ENCODE measurements at places on chromosomes 3 and 15.

GRCh38 chr3:69817988-69818387, 78.7 kb downstream of the MITF start:
- no peak for DNase-seq

DNA sequence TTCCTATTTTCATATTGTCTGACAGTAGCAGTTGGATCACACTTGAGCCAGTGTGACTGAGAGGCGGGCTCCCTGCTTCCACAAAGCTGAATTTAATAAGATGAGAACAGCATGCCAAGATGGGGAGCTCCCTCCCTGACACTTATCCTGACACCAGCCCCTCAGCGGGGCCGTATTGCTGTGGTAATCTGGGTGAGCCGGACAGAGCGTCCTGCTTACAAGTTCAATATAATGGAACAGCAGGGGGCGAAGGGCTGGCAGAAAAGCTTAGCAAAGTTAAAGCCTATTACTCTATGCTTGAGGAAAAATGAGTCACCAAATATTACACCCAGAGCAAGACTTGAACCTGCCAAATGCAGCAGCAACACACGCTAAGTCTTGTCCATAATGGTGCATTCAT, 163.8 kb upstream of the CMC1 start:
- DNase-seq, result no peak

DNA sequence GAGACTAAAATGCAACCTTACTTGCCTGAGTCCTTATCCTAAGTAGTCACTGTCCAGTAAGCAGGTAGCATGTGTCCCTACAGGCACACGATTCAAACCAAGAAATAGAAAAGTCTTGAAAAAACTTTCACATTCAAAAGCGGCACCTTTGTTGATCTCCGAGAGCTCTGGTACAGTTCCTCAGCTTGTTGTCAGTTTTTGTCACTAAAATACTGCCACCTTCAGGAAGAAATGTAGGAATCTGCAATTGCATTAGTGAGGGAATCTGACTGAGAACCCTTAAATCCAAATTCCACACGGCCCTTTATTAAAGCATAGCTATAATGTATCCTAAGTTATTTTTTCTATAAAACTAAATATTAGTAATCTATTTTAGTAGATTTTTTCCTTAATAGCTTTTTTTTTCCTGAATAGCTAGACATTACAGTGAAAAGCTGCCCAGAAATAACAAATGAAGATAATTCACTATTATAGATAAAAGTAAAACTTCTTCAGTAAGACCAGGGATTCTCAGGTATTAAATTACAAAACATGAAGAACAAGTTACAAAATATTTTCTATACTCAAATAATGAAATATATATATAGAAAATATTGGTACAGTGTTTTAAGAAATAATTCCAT, 44.0 kb downstream of the CCDC54 start:
- DNase-seq, result peak; percentile 69

DNA sequence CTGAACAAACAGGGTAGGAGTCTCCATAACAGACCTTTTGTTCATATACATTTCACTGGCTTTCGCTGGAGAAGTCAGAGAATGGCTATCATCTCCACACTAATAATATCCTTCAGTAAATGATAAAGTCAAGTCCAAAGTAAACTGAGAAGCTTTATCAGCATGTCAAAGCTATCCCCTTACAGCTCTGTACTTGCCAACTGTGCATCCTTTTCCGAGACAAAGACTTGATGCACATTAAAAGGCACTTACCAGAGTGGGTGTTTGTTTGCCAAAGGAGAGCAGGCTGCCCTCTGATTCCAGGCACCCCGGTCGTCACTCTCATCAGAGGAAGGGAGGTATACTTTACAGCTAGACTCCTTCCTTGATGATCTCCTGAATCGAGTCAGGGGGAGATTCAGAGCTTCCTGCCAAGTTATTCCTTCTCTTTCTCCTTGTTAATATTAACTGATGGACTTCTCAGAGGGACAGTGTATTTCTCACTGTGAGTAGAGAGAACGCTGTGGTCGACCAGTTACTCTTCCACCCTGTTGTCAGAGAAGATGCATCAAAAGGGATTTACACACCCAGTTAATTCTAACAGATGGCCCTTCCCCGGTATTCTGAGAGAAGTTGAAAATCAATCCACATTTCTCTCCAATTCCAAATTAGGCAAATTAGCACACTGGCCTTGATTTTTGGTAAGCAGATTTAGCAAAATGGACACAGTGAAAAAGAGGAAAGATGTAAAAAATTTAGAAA, 504.7 kb upstream of the NR2F2 start:
- DNase-seq, result no peak

- no peak for DNase-seq
Observed at GRCh38 chr3:107365051-107365450, 12.2 kb upstream of the CCDC54 start.

GRCh38 chr3:168709073-168709472, 613.3 kb upstream of the GOLIM4 start:
- no peak for DNase-seq

DNA sequence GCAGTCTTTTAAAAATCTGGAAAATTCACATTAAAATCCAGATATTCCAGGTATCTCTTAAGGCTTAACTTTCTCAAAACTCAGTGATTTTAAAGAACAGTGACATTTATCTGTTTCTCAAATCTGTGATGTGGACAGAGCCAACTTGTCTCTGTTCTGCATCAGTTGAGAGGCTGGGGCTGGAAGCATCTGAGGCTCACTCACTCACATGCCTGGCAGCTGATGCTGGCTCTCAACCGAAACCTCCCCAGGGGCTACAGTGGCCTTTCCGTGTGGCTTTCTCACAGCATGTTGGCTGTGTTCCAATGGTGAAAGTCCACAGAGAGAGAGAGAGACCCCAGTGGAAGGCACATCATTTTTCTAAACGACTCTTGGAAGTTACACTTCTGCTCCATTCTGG, 53.5 kb downstream of the CEMIP start:
- no peak for DNase-seq
